ENCODE measurements at places on chromosomes 16 and 17.

- DNase-seq = no peak
These were observed 7.7 kb upstream of the STH start for GRCh38 chr17:45991341-45991740.

DNA sequence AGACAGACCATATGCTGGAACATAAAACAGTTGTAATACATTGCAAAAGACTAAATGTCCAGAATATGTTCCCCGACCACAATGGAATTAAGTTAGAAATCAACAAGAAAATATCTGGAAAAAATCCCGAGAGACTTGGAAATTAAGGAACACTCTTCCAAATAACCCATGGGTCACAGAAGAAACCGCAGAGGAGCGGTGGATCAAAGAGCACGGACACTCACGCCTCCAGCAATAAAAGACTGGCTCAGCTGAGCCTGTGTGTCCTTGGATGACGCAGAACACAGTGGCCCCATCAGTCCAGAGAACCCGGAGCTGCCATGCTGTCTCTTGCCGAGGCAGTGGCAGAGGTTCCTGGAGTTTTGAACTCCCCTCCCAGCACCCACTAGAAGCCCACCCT is 30.9 kb upstream of the FOXF1 start:
- peak; percentile 56 for DNase-seq

GRCh38 chr17:16085066-16085699 is 85.6 kb downstream of the TTC19 start:
- DNase-seq = peak; percentile 79

- no peak for DNase-seq
These were observed 22.3 kb upstream of the CDC6 start for GRCh38 chr17:40265337-40265736.

GRCh38 chr17:6303664-6304063 is 131.3 kb downstream of the AIPL1 start:
- no peak for DNase-seq

DNA sequence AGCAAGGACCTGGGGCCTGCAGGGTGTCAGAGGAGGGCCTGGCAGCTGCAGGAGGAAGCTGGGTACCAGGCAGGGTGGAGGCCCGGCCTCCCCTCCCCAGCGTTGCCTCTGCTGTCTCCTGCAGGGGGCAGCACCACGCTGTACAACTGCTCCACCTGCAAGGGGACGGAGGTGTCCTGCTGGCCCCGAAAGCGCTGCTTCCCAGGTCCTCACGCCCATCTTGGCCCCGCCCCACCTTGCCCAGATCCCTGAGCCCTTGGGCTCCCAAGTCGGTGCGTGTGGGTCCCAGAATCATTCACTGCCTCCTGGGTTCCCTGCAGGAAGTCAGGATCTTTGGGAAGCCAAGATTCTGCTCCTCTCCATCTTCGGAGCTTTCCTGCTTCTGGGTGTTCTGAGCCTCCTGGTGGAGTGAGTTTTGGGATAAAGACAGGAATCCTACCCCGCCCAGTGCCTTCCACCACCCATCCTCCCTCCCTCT is 1.2 kb downstream of the TMEM95 start:
- no peak for DNase-seq

DNA sequence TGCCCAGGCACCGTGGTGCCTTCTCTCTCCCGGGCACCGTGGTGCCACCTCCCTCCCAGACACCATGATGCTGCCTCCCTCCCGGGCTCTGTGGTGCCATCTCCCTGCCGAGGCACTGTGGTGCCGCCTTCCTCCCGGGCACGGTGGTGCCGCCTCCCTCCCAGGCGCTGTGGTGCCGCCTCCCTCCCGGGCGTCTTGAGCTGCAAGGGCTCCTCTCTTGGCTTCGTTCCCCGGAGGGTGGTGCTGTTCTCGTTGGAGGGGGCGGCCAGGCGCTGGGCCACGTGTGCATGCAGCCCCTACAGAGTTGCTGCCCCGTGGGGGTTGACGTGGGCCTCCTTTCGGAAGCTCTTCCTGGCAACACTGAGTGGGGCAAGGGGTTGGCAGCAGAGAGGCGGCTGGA is 8.2 kb downstream of the CENPX start:
- no peak for DNase-seq

- no peak for DNase-seq
These were observed at the start of gene TRIM47 for GRCh38 chr17:75878174-75878998. Gene TRIM47, minus strand, starts transcription at chr17:75878581. Its CDS starts 33 bp downstream, at chr17:75878548.

GRCh38 chr16:25065899-25066298 is 45.6 kb upstream of the LCMT1 start:
- DNase-seq = no peak

DNA sequence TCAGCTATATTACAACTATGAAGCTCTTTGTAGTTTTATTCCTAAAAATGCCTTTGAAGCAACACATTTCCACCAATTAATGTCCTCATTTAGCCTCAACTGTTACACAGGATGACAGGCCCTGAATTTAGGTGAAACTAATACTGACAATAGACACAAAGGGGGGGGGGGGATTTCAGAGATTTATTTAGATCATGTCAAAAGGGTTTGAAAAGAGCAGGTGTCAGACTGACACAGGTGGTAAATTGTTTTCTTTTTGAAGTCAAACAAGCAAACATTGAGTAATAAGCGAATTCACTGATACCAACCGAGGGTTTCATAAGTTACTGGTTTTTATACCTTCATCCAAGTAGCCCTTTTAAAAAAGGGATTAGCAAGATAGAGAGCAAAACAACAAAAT is 40.8 kb downstream of the KANSL1 start:
- DNase-seq = no peak

DNA sequence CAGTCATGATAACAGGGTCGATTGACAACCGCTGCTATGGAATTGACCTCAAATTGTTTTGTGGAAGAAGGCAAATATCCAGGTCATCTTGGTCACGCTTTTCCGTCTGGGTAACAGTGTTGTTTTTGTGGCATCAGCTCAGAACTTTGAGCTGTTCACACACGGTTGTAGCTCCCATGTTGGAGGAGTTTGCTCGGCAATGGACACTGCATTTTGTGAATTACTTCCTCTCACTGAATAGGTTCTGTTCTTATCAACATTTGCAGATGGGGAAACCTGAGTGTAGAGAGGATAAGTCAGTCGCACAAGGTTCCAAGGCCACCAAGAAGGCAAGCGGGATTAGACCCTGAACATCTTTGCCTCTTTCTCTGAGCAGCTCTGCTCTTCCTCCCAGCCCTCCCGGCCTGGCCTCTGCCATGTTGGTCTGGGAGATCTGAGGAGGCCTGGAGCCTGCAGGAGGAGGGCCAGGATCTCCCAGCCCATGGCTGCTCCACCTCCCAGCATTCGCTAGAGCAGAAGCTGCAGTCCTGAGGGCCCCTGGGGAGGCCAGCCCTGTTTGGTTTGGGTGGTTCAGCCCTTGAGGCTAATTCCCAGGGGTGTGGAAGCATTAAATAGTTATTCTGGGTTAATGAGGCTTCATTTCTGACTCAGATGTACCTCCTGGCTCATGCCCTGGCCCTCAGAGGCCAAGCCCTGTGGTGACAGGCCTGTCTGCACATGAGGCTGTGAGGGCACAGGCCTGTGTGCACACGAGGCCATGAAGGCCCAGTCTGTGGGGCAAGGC is 154.1 kb upstream of the PLCG2 start:
- no peak for DNase-seq

GRCh38 chr17:81405411-81405872 is 10.2 kb downstream of the BAHCC1 start:
- no peak for DNase-seq

- DNase-seq = no peak
These were observed 7.4 kb upstream of the MMP2 start for GRCh38 chr16:55471448-55472097.

- no peak for DNase-seq
These were observed 75.3 kb downstream of the KSR1 start for GRCh38 chr17:27531469-27531961.

DNA sequence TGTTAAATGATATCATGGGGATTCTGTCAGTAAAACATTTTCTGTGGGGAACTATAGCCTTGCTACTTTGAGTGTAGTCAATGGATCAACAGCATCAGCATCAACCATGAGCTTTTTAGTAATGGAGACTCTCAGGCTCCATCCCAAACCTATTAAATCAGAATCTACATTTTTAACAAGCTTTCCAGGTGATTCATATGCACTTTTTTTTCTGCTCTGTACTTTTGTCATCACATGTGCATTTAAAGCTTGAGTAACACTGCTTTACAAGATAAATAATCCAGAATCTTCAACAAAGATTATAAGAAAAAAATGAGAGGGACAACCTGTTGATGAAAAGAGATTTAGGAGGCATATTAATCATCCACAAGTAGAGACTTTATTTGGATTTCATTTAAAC is 23.5 kb downstream of the NUP93 start:
- DNase-seq = peak; percentile 56

GRCh38 chr17:34099859-34100515 is 155.1 kb upstream of the CCL2 start:
- DNase-seq = no peak

GRCh38 chr16:10114409-10114808 is 67.8 kb downstream of the GRIN2A start:
- no peak for DNase-seq

DNA sequence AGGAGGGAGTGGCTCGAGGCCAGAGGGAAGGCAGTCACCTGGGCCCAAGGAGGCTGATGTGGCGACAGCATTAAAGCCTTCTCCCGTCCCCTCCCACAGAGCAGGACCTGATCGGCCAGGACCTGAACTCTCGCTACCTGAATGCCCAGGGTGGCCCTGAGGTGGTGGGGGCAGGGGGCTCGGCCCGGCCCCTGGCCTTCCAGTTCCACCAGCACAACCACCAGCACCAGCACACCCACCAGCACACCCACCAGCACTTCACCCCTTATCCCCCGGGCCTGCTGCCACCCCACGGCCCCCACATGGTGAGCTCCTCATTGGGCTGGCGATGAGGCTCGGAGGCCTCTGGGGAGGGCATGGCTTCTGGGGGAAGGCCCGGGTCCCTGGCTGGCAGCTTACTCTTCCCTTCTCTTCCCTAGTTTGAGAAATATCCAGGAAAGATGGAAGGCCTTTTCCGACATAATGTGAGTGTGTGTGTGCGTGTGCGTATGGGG is 6.4 kb downstream of the FBRS start:
- no peak for DNase-seq

GRCh38 chr17:62662855-62663254 is 35.4 kb downstream of the MRC2 start:
- DNase-seq = no peak

GRCh38 chr16:11977376-11978041 is 975 bp downstream of the SNX29 start:
- DNase-seq = peak; percentile 53

GRCh38 chr17:54892360-54892759 is 8.3 kb upstream of the TOM1L1 start:
- DNase-seq = no peak

DNA sequence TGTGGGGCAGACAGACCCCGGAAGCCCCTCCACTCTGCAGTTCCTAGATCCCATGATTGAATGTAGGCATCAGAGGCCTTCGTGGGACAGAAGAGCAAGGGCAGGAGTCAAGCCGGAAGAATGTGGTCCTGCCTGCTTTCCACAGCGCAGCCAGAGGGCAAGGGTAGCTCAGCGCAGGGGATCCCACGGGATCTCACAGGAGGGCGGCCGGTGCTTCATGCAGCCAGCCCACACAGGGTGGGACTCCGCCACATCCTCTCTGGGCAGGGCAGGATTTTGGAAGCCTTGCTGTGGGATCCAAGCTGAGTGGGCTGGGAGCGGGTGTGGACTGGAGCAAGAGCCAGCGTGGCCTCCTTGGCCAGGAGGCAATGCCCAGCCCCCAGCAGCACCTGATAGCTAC is 13.0 kb downstream of the KATNB1 start:
- DNase-seq = no peak

DNA sequence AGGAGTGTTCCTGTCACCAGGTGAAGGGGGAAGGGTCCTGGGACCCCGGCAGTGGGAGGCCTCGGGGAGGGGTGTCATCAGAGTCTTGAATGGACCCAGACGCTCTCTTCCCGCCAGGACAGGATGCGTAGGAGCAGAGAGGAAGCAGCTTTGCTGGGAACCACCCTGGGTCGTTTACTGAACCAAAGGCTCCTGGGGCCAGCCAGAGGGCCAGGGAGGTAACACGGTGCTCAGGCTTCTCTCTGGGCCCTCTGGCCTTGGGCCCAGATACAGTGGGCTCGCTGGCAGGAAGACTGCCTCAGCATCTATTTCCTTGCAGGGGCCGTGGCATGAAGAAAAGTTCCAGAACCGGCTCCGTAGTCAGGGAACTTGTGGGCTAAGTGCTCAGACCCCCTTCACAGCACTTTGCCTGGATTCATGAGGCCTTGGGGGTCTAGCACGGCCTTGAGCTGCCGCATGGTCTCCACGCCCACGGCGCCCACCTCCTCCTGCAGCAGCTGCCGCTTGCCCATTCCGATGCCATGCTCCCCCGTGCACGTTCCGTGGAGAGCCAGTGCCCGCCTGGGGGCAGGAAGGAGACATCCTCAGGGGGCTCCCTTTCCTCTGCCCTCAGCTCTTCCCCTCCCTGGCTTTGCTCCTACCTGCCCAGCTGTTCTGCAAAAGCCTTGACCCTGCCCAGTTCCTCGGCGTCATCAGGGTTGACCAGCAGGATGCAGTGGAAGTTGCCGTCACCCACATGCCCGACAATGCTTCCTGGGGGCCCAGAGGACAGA is 4.4 kb downstream of the LDHD start:
- no peak for DNase-seq

DNA sequence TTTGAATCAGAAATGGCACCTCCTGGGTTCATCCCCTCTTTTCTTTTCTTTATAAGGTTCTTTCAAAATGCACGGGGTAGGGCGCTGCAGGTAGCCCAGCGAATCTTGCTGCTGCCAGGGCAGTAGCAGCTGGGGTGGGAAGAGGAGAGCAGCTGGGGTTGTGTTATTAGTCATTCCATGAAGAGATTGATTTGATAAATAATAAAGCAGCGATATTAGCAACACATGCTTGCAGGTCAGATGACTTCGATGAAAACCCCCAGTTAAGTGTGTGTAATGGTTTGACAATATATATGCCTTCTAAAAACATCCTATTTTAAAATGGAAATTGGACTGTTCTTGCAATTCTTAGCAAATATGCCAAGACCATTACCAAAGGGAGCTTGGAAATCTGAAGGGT is 200.7 kb downstream of the CCDC182 start:
- no peak for DNase-seq

Measured in BJ (cell line).